Aortic smooth muscle cell (primary cell): ENCODE measurements at places on chromosomes 5 and 9. TPM values are rescaled to one million over a fixed set of nuclear protein-coding genes. Genes with fewer than 3 reads are reported as not detected.

Gene SLC25A2
- total RNA-seq, result 0.13 and 0.31 TPM in 2 replicates

Gene GNE
- total RNA-seq, result 19.4 and 19.7 TPM in 2 replicates

Gene CDH9
- not detected in 2 replicates for total RNA-seq

Gene HK3
- under 0.01 TPM in 1 of 2 replicates, not detected in the other for total RNA-seq

Gene IL3
- total RNA-seq, result not detected in 2 replicates

Gene PAEP
- total RNA-seq, result not detected in 2 replicates

Gene CDKN2A
- total RNA-seq, result 8.0 and 10.7 TPM in 2 replicates

Gene FOXB2
- total RNA-seq, result not detected in 2 replicates

Gene FIBCD1
- 0.26 and 0.50 TPM in 2 replicates for total RNA-seq

Gene ARHGEF39
- total RNA-seq, result 0.44 and 0.53 TPM in 2 replicates

Gene WNT8A
- total RNA-seq, result not detected in 2 replicates

Gene IFNK
- total RNA-seq, result not detected in 2 replicates

Gene CCDC152
- 3.0 and 3.8 TPM in 2 replicates for total RNA-seq

Gene FAM153A
- total RNA-seq, result not detected in 2 replicates

Gene FABP6
- not detected in 2 replicates for total RNA-seq

Gene PCDHB4
- total RNA-seq, result 0.68 and 0.79 TPM in 2 replicates

Gene ZNF454
- total RNA-seq, result 1.1 and 1.6 TPM in 2 replicates

Gene PRDM9
- not detected in 2 replicates for total RNA-seq

Gene SPATA6L
- total RNA-seq, result 0.79 and 0.81 TPM in 2 replicates

Gene PCDHGC4
- total RNA-seq, result 2.0 and 3.2 TPM in 2 replicates

Gene INSL4
- total RNA-seq, result under 0.01 TPM in 1 of 2 replicates, not detected in the other

Gene ZNF618
- total RNA-seq, result 11.6 and 14.4 TPM in 2 replicates

Gene PCA3
- total RNA-seq, result 0.12 and 0.26 TPM in 2 replicates

Gene NKD2
- 0.13 and 3.7 TPM in 2 replicates for total RNA-seq

Gene LHX6
- total RNA-seq, result not detected in 2 replicates

Gene ZNF608
- total RNA-seq, result 7.7 and 17.3 TPM in 2 replicates

Gene LHX3
- total RNA-seq, result not detected in 2 replicates

Gene CTXN3
- not detected in 2 replicates for total RNA-seq

Gene PCSK1
- total RNA-seq, result 0.81 and 2.2 TPM in 2 replicates

Gene ACTBL2
- 0.06 TPM in 1 of 2 replicates, not detected in the other for total RNA-seq

Gene C9orf152
- not detected in 2 replicates for total RNA-seq

Gene SPATA31E1
- total RNA-seq, result not detected in 2 replicates

Gene FOXD4L6
- total RNA-seq, result 0.06 TPM in 1 of 2 replicates, not detected in the other
